ENCODE measurements at places on chromosomes 6 and 20.

DNA sequence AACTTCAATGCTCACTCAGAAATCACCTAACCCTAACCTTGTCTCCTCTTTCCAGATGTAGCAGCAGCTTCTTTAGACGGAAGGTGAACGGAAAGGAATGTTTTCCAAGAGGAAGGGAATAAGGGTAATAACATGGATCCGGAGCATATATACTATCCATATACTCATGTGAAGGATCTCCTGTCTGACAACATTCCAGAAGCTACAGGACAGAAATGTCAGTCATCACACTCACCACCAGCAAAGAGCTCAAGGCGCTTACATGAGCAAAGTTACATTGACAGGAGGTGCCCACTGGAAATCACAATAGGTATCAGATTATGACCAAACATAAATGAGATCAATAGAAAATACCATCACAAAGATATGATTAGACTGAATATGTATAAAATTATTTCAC is 122.1 kb upstream of the CCDC28A start:
- no peak for DNase-seq

DNA sequence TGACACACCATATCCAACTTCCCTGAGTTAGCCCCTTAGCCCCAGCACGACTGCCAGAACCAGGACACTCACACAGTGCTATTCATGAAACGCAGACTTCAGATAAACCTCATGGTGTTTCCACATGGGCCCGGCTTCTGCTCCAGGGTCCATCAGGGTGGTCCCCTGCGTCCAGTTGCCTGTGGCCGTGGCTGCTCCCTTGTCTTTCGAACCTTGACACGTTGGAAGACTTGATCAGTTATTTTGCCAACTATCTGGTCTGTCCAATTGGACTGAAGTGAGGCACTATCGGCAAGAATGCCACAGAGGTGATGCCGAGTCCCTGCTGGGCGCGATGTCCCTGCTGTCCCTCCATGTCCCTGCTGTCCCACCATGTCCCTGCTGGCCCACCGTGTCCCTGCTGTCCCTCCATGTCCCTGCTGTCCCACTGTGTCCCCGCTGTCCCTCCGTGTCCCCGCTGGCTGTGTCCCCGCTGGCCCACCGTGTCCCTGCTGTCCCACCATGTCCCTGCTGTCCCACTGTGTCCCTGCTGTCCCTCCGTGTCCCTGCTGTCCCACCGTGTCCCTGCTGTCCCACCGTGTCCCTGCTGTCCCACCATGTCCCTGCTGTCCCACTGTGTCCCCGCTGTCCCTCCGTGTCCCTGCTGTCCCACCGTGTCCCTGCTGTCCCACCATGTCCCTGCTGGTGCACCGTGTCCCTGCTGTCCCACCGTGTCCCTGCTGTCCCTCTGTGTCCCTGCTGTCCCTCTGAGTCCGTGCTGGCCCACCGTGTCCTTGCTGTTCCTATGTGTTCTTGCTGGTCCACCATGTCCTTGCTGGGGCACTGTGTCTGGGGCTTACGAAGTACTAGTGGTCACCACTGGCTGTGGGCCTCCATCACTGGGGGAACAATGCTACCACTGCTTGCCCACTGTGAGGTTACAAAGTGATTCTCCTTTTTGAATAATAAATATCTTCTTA is 251.4 kb downstream of the DLL1 start:
- DNase-seq: no peak

DNA sequence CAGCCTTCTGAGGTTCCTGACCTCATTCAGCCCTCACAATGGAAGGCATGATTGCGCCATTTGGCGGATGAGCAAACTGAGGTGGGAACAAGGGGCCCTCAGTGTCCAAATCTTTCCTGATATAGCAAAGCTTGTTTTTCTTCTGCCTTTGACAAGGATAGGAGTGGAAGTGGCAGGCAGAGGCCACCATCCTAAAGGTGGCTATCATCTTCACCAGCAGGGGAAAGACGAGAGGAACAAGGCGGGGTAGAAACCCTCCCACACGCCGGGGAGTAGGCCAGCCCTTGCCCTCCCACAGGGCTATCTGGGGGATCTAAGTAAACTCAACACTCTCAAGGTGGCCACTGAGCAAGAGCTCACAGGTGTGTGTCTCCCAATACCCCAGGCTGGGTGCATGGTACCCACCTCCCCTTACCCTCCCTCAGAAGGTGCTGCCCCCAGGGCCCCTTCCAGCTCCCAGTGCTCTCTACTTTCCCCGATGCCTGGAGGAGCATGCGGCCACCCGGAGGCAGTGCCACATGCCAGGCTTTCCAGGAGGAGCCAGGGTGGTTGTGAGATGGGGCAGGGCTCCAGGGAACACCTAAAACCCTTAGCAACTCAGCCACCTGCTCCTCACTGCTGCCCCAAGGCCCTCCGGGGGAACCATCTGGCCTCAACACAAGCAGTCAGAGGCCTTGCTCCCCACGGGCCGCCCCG is 11.2 kb downstream of the SPDEF start:
- DNase-seq: no peak

DNA sequence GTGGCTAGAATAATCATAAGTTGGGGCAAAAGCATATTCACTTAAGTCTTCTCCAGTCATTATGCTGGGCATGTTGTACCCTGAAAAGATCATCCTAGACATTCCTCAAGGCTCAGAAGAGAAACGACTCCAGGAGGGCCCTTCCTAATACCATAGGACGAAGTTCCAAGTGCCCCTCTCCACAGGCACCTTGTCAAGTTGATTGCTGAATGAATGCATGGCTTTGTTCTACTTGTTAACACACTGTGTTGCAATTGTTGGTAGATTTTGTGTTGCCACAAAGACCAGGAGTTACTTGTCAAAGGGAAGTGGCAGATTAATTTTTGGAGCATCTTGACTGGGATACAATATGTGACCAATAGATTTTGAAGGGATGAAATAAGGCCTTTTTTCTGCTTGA is 194.3 kb upstream of the SMLR1 start:
- no peak for DNase-seq

- no peak for DNase-seq
Measured at GRCh38 chr20:673603-674001, 2.0 kb downstream of the SCRT2 start.

DNA sequence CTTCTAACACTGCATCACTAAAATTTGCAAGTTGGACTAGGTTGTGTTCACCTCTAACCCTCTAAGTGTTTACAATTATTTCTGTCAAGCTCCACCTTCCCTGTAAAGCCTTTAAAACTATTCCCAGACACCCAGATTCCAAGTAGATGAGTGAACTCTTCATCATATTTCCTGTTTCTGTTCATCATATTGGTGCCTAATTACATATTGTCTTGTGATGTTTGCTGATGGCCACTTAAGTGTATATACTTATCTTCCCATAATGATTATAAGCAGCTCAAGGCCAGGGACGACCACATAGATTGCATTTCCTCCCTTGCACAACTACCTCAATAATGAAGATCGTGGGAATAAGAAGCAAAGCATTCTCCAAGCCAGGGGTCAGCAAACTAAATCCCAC is 16.8 kb downstream of the TNFRSF21 start:
- DNase-seq: no peak

DNA sequence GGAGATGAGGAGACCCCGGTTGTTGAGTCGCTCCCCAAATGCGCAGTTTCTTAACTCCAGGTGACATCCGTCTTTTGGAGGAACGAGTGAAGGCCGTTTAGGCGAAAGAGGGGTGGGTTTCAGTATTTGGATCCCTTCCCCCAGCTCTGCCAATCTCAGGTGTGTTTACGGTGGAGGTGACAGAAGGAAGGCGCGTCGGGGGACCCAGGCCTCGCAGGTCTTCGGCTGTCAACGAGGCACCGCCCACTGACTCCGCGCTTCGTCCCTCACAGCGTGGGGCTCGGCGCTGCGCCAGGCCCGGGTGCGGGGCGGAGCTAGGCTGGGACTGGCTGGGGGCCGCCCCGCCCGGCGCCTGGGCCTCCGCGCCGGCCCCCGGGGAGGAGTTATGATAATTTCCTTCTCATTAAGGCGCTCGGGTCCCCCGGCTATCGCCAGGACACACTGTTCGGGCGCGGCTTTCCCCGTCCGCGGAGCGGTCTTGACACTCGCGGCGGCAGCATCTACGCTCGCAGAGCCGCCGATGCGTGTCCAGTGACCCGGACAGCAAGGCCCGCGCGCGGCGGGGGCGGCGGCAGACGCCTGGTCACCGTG is at the start of gene TFAP2C:
TSS of gene TFAP2C (plus strand) at position 434 of the 591 bp plus-strand sequence. CDS start 239 bp downstream, outside the sequence.
- DNase-seq: peak; percentile 19

DNA sequence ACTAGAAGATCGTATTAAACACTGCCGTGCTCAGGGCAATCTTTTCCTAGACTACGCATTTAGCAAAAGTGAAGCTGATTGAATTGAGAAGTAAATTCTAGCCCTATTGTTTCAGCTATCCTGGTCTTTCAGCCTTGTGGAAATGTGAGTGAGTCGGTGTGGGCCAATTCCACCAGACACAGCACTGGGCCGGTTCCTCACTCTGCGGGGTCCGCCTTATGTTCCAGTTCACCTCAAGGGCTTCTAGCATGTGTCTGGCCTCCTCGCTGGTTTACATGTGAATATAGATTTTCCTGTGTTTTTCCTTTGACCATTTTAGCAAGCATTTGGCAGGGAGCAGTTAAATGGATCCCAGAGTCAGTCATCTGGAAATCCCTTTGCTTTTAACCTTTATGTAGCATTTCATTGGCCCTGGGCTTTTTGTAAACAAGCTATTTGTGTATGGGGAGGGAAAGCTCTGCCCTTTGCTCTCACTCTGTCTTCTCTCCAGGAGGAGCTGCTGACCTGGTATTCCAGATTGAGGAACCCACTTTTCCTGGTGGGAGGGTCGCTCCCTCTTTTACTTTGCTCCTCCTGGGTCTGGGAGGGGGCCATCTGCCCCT is 12.4 kb upstream of the GTSF1L start:
- no peak for DNase-seq

- no peak for DNase-seq
Measured at GRCh38 chr6:143485967-143486366, 25.6 kb downstream of the FUCA2 start.

GRCh38 chr6:134954272-134955000 is 4.5 kb upstream of the ALDH8A1 start:
- DNase-seq: no peak

DNA sequence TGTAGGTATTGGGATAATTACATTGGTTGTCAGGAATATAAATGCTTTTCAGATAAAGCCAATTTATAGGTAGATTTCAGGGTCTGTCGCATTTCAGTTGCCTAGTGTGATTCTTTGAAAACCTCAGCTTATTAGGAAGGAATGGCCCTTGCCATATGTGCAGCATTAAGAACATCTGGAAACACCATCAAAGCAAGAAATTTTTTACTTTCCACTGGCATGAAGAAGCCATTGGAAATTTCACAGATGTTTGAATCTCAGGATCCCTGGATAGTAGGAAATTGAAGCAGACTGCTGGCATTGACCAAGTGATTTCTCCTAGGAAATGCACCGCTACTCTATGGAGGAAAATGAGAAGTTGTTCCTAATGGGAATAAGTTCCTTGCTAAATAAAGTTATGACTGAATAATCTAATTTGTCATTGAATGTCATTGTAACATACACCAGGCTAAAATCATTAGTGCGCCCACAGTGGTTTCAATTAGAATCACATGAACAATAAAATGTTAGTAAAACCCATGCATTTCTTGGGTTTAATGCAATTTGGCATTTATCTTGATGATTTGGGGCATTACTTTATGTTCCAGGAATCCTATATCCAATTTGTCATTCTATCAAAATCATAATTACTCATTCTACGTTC is 950.1 kb downstream of the EPHA7 start:
- DNase-seq: no peak
